GM19239 (cell line): ENCODE measurements at places on chromosomes 11 and 22.

GRCh38 chr22:42353883-42354727 lies 78.1 kb downstream of the NFAM1 start:
- DNase-seq, result no peak

DNA sequence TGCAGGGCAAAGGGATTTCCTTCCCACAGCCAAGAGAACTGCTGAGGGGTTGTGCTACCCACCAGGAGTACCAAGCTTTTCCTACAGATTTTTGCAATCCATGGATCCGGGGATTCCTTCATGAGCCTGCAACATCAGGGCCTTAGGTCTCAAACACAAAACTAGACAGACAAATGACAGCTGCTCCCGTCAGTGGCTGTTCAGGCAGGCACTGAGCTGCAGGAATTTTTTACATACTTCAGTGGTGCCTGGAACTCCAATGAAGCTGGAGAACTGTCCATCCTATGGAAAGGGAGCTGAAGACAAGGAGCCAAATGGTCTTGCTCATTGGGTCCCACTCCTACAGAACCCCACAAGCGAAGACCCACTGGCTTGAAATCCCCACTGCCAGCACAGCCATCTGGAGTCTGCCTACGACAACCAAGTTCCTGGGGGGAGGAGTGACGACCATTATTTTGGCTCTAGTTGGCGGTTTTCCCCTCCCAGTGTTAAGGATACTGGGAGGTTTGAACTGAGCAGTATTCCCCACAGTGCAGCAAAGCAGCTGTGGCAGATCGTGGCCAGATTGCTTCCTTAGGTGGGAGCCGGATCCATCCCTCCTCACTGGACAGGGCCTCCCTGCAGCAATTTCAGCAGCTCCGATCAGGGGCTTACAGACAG lies 157.7 kb upstream of the TMEM45B start:
- DNase-seq, result no peak

DNA sequence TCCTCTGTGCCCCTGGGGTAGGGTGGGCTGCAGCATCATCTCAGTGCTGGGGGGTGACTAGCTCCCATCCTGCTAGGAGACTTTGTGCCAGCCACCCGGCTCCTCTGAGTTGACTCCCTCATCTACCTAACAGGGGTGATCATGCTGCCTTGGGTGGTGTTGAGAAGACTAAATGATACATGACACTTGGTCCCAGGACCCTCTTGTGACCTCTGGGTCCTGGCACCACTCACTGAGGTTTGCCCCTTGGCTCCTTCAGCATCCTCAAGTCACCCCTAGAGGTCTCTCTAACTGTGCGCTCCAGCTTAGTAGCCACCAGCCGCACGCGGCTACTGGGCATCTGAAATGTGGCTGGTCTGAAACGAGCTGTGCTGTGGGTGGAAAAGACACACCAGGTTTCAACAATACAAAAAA lies 72.1 kb downstream of the LRRC32 start:
- DNase-seq, result peak; percentile 51

DNA sequence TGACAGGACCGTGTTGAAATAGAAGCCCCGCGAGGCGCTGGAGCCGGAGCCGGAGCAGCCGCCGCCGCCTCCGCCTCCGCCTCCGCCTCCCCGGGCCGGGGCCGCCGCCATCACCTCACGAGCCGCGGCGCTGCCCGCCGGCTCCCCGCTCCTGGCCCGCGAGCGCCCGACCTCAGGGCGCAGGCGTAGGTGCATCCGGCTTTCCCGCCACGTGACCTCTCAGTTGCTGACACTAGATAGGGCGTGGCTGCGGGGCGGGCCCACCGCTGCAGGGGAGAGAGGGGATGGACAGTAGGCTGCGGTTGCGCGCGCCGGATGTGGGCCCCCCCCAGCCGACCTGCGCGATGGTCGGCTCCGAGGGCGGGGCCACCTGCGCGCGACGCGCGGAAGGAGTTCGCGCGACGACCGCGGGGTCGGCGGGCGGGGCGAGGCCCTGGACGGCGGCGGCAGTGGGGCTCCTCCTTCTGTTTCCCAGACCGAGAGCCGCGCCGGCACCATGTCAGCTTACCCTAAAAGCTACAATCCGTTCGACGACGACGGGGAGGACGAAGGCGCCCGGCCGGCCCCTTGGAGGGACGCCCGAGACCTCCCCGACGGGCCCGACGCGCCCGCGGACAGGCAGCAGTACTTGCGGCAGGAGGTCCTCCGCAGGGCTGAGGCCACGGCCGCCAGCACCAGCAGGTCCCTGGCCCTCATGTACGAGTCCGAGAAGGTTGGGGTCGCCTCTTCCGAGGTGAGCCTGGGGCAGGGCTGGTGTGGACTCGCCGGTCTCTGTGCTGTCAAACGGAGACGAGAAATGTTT lies at the start of the genes PI4KA and SNAP29:
PI4KA (minus strand) TSS at position 197 of the 802 bp plus-strand sequence; CDS start at position 111, 86 bp downstream.
SNAP29 (plus strand) TSS at position 393 of the 802 bp plus-strand sequence; CDS start at position 497, 104 bp downstream.
- peak; percentile 96 for DNase-seq

GRCh38 chr11:94681140-94681539 lies 87.0 kb upstream of the AMOTL1 start:
- no peak for DNase-seq

DNA sequence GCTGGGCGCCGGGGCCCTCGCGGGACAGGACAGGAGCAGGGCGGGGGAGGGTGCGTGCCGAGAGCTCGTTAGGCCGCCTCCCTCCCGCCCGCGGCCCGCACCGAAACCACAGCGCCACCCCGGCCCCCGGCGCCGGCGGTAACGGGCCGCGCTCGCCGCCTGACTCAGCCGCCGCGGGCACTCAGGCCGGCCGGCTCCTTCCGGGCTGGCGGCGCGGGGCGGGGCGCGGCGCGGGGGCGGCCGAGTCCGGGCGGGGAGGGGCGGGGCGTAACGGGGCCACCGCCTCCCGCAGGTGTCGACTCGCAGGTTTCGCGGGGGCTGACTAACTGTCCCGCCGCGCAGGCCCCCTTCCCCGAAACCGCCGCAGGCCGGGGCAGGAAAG lies at the start of gene AP5B1:
AP5B1 (minus strand) TSS at position 207 of the 382 bp plus-strand sequence. CDS start 385 bp downstream, outside the sequence.
- DNase-seq, result peak; percentile 96

DNA sequence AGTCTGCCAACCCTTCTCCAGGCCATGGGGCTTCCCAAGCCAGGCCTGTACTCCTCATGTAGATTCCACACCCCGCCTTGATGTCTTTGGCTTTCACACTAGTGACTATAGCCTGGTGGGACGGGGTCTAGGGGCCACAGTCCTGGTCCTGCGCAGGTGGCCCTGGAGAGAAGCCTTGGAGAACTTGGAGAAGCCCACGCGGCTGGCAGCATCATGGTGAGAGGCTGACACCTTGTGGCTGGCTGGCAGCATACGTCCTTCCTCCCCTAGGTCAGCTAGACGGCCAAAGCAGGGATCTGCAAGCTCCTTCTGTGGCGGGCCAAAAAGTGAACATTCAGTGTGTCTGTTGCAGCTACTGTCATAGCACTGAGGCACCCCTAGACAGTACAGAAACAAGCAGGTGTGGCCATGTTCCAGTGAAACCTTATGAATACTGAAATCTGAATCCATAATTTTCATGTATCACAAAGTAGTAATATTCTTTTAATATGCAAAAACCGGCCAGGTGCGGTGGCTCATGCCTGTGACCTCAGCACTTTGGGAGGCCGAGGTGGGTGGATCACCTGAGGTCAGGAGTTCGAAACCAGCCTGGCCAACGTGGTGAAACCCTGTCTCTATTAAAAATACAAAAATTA lies 42.0 kb downstream of the FAM83F start:
- peak; percentile 65 for DNase-seq

DNA sequence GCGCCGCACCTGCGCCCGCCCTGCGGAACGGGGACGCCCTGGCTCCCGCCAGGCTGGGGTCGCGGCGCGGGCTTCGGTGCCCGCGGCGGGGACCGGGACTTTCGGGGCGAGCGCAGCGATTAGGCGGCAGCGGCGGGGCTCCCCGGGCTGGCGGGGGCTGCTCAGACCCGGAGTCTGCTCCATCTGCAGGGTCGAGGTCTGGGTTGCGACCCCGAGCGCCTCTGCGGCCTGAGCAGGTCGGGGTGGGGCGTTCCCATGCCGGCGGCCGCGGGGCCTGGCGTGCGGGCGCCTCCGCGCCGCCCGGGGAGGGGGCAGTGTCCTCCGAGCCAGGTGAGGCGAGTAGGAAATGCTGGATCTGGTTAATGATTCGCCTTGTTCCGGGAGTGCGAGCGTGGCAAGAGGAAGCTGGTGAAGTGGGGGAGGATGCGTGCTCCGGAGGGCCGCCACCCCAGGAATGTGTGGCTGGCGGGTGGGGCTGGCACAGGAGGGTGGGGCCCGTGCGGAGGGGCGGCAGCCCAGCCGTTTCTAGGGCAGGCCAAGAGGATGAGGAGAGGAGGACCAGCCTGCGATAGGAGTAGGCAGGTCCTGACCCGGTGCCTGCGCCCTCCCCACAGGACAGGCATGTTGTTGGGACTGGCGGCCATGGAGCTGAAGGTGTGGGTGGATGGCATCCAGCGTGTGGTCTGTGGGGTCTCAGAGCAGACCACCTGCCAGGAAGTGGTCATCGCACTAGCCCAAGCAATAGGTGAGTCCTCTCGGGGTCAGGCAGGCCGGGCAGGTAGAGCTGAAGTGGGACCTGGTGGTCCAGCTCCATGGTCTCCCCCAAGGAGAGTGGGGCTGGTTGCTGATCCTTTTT lies 606 bp downstream of the RASSF7 start:
- peak; percentile 54 for DNase-seq

DNA sequence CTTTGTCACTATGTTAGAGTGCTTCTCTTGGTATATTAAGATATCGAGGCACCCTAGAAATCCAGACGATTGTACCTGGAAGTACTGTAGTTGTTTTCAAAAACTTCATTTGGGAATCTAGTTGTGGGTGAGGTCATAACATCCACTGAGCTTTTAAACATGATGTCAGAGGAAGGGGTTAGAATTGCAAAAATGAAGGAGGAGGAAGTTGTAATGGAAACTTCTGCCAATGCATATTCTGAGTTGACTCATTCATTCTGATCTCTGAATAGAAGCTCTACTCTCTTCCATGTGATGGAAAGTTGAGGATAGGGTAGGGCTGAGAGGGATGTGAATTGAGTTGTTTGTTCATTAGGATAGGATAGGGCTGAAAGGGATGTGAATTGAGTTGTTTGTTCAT lies 7.7 kb downstream of the CD44 start:
- no peak for DNase-seq

- DNase-seq, result no peak
These were observed 401.7 kb downstream of the TENM4 start for GRCh38 chr11:79039122-79039521.
